Activated T-helper 1 cell treated with anti-CD3 and anti-CD28 coated beads, Interleukin-12 subunit alpha, Interleukin-12 subunit beta, Interleukin-2, Interleukin-4 antibody, amounts not matched to agents 30 ng/mL and 10 ng/mL and 1 ng/mL, durations not matched to agents 14 hours and 24 hours and 36 hours (primary cell): ENCODE measurements at places on chromosomes 3 and 15. TPM values are rescaled to one million over a fixed set of nuclear protein-coding genes. Genes with fewer than 3 reads are reported as not detected.

The CPB1 gene
- total RNA-seq: not detected in 2 replicates

- no peak for DNase-seq
Measured at GRCh38 chr15:34606545-34606944, 23.1 kb upstream of the GOLGA8B start.

- no peak for DNase-seq
Measured at GRCh38 chr3:97089621-97090020, 275.2 kb downstream of the EPHA6 start.

The CDV3 gene
- total RNA-seq: 289 TPM in 2 replicates
